CD4-positive, alpha-beta T cell treated with Interferon alpha-2 for 1 hour (primary cell): ENCODE measurements at places on chromosomes 7 and 10.
A peak's percentile ranks its signal among the peaks of the same experiment; 100 is the strongest.

DNA sequence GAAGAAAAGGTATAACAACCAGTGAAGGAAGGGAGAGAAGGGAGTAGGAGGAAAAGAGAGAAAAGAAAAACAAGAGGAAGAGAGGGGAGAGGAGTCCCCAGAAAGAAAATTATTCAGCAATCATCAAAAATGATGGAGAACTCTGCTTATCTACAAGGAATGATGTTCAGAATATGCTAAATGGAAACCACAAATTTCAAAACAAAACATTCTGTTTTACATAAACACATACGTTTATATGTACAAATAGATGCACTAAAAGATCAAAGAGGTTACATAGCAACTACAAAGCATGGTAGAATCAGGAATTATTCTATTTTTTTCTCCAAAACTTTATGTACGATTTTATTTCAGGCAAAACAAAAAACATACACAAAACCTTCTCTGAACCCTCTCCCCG is 91.9 kb downstream of the FAM13C start:
- DNase-seq: no peak

DNA sequence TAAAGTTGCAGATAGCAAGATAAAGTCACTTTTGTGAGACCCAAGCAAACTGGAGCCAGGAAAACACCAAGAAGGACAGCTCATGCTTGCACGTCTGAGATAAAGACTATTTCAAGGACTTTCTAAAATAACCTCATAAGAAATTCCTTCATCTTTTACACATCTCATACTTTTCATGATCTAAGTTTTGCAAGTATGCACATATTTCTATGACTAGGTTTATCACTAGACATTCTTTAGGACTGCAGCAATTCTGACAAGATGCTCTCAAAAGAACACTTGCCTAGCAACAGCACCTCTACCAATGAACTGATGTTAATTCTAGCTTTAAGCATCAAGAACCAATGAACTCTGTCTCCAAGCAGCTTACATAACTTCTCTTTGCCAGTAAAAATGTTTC is 457.6 kb downstream of the SEMA3D start:
- no peak for DNase-seq

- DNase-seq: no peak
Measured at GRCh38 chr10:96600337-96600736, 13.5 kb upstream of the TM9SF3 start.

DNA sequence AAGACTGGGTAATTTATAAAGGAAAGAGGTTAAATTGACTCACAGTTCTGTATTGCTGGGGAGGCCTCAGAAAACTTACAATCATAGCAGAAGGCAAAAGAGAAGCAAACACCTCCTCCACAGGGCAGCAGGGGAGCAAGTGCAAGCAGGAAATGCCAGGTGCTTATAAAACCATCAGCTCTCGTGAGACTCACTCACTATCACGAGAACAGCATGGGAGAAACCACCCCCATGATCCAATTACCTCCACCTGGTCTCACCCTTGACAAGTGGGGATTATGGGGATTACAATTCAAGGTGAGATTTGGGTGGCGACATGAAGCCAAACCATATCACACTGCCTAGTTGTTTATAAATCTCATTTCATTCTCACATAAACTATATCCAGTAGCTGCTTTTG is 28.0 kb upstream of the CPN1 start:
- DNase-seq: no peak

DNA sequence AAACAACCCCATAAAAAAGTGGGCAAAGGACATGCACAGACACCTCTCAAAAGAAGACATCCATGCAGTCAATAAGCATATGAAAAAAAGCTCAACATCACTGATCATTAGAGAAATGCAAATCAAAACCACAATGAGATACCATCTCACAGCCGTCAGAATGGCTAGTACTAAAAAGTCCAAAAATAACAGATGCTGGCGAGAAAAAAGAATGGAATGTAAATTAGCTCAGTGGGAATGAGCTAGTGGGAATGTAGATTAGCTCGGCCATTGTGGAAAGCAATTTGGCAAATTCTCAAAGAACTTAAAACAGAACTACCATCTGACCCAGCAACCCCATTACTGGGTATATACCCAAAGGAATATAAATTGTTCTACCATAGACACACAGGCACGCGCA is 287.0 kb downstream of the WDR37 start:
- DNase-seq: no peak

GRCh38 chr10:71796749-71797405 is 23.6 kb upstream of the VSIR start:
- DNase-seq: no peak

- DNase-seq: no peak
Measured at GRCh38 chr10:94137747-94138146, 144.0 kb downstream of the PLCE1 start.

DNA sequence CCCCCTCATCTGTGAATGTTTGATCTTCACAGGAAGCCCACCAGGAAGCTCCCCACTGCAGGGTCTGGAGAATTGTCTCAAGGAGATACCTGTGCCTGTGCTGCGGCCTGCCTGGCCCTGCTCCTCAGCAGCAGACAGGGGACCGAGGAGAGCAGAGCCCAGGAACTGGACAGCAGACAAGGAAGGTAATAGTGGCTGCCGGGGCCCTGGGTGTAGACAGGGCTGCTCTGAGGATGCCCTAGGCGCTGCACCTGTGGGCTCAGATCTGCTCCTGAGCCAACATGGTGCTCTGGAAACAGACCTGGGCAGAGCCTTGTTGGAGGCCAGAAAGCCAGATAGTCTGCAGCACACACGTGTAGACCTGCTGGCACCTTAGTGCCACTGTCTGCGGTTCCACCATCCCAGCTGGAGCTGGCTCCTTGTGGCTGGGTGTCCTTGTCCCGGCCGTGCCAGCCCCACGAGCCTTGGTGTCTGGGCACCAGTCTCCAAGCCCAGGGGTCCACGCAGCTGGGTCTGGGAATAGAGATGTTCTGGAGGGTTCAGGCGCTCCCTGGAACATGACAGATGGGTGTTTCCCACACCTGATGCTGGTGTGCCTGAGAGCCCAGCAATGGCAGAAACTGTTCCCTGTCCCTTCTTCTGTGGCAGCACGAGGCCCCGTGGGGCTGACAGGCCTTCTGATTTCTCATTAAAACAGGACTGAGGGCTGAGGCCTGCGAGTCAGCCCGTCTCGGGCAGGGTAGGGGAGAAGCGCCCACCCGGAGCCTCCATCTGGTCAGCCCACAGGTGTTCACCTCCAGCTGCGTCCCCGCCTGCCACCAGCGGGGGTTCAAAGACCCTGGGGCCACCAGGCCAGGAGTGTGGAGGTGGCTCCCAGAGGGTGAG is 44.7 kb downstream of the ZNF467 start:
- no peak for DNase-seq

DNA sequence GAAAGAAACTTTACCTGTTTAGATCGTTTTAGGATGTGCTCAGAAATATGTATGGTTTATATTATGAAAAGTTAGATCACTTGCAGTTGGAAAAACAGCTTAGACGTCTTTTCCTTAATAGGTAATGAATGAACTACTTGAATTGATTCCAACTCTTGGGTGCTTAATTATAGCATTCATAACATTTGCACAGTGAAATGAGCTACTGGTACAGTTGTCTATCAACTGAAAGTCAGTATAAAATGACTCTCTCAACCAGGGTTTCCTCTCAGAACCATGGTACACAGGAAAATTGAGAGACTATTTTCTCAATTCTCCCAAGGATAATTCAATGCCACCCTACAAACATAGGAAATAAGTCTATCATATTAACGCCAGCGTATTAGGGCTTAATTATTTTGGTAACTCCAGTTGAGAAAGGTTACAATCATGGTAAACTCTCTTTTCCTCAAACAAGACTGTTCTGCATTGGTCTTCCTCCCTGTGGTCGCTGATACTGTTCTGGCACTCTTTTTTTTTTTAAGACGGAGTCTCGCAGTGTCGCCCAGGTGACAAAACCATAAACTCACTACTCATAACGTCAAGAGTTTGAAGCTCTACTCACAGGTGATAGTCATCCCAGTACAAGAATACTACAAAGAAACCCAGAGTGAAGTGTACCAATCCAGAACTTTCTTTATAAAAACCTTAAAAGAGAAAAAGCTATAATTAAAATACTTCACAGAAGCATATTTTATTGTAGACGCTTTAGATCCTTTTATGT is 2.0 kb downstream of the ANLN start:
- DNase-seq: peak; percentile 17

DNA sequence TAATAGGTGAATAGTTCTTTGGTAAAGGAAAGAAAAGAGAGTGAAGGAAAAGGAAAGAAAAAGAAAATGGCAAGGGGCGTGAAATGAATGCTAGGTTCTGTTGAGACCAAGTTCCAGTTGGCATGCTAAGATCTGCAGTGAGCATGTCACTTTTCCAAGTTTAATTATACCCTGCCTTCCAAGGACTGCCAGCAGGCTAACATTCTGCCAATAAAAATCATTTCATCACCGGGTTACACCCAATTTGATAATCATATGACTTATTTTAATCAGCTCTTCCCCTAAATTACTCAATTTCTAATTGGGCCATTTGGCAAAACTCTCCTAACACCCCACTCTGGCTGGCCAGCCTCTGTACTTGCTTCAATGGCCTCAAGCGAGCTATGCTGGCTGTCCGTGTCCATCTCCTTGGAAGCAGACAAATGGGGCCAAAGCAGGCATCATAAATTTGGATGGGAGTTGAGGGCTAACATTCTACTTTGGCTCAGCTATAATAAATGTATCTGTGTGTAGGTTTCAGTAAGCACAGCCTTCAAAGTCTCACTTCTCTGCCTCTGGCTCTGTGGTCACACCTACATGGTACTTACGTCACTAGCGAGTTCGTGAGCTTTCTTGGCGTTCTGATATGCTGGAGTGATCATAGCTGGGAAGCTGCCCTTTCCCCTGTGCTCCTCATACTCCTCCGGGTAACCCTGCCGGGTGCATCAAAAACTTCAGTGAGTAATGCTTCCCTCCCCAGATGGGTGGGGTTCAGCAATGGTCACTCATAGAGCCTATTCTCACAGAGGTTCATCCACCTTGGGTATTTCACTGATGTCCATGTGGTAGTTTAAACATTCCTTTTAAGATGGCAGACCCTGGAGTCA is 17.3 kb downstream of the NRAP start:
- no peak for DNase-seq

DNA sequence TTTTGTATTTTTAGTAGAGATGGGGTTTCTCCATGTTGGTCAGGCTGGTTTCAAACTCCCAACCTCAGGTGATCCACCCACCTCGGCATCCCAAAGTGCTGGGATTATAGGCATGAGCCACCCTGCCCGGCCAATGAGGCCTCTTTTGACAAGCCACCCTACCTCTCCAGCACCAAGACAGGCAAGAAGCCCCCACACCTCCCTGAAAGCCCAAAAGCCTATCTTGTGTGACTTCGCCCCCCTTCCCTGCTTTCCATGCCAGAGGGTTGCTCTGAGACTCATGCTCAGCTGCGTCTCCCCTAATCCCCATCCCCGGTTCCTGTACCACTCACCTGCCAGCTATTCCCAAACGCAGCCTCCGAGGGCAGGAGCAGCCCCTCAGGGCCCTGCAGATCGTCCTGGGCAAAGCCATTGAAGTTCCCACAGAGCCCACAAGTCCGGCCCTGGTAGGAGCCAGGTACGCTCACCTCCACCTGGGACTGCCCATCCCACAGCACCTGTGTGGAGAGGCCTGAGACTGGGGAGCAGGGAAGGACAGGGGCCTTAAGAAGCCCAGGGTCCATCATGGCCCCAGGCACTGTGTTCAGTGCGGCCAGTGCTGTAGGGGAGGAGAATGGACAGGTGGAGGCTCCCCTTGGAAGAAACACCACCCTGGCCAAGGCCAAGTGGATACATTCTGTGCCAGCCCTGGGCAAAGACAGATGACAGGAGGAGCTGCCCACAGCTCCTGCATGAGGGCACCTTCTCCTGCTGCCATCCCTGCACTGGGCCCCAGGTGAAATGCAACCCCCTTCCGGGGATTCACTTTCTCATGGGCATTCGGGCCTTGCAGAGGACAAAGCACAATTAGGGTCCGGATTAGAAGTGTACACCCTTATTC is 15.8 kb downstream of the ATP6V1F start:
- no peak for DNase-seq

DNA sequence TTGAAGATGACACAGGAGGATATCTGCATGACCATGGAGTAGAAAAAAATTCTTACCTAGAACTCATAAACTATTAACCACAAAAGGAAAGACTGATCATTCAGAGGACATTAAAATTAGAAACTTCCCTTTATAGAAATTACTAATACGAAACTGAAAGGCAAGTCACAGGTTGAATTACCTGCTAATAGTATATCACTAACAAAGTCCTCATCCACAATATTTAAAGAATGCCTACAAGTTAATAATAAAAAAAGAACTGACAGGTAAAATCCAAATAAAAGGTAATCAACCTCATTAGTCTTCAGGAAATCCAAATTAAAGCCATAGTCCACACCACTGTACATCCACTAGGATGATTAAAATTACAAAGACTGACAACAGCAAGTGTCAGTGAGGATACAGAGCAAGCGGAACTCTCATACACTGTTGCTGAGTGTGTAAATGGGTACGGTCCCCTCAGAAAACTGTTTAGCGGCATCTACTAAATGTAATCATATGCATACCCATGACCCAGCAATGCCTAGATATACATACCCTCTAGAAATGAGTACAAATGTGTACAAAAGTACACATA is 71.2 kb downstream of the ARHGAP21 start:
- no peak for DNase-seq

DNA sequence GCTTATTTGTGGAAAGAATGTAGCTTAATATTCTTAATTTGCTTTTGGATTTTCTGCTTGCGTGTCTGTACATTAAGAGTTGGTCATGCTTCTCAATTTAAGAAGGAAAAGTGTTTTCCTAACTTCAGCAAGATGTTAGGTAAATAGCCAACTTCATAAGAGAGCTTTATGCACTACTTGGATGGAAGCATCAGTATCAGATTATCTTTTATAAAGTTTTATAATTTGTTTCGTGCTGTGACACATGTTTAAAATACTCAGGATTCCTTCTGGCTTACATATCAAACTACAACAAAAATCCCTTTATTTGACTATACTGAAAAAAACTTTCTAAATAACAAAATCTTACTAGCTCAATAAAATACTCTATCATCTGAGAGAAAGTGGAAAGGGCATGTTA is 34.8 kb upstream of the AGR2 start:
- no peak for DNase-seq

DNA sequence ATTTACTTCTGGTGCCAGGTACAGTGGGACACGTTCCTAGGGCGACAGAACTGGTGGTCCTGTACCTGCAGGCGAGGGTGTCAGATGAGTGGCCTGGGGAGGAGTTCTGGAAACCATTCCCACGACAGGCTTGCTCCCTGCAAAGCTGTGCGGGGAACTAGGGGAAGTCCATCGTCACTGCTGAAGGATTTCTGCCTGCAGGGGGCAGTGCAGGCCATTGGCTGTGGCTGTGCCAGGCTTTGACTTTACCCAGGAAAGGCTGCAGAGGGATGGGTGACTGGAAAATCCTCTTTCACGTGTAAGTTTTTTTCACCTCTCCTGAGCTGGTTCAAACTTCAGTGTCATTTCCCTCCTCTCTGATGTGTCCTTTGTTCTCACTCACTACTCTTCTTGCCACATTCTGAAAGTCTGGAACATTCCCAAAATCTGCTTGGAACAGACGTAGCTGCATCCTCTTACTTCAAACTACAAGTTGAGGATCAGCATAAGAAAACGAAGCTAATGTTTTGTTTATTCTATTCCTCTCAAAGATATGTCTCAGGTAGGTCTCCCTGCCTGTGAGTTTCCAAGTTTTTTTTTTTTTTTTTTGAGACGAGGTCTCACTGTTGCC is 126.5 kb downstream of the SH2D4B start:
- peak; percentile 25 for DNase-seq

- DNase-seq: no peak
Measured at GRCh38 chr7:145212050-145212449, 376.2 kb upstream of the TPK1 start.

GRCh38 chr10:92846344-92846743 is 2.0 kb upstream of the EXOC6 start:
- DNase-seq: no peak
